ENCODE measurements at places on chromosomes 6 and 20.

DNA sequence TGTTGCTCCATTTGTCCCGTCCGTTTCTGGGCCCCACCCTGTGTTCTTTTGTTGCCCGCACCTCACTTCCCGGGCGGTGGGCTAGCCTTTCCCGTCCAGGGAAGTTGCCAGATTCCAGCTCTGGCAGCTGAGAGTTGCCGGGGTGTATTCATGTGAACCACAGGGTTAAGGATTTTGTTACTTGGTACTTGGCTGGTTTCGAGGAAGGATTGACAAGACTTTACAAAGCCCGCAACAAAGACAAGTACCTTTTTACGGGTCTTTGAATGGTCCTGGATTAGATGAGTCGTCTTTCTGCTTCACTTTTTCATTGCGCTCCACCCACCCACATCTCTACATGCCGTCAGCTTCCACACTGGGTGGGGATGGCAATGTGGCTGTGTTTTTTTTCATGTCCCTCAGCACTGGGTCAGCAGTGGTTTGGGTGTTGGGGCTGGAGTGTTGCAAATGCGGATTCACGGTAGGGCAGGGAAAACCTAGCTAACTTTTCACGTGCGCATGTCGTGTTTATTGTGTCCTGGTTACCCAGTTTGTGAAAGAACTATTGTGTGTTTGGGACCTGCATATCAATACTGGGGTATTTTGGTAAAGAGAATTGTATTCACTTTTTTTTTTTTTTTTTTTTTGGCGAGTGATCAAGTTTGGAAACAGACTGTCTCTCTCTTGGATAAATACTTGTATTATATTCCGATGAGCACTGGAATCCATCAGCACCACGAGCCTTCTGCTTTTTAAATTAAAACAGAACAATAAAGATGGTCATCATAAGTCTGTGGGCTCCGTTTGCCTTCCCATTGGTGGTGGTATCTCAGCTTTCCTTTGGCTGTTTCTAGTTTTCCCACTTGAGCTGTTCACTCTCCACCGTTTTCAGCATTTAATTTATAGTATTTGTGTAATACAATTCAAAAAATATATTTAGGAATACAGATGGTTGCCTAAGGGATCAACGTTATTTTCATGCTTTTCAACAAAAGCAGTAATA, 1.2 kb downstream of the DUSP22 start:
- DNase-seq, result peak; percentile 20

- DNase-seq, result peak; percentile 83
Observed at GRCh38 chr6:35370124-35370741, 27.9 kb downstream of the PPARD start.

- no peak for DNase-seq
Observed at GRCh38 chr6:17100806-17101205, 1.0 kb upstream of the STMND1 start.

GRCh38 chr6:38178584-38178886, 359.0 kb downstream of the ZFAND3 start:
- no peak for DNase-seq

DNA sequence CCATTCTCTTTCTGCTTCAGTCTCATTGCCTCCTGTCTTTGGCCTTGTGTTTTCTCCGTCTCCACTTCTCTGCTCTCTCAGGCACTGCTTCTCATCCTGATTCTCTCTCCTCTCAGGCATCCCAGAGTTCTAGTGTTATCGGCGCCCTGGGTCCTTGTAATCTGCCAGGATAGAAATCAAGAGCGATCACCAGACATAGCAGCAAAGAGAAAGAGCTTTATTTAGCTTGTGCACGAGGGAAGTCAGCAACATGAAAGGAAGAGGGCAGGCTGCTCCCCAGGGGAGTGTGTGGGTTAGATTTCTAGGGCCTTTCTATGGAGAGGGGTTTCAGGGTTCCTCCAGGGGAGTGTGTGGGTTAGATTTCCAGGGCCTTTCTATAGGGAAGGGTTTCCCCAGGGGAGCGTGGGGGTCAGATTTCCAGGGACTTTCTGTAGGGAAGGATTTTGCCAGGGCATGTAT, 32.5 kb downstream of the SUN5 start:
- DNase-seq, result peak; percentile 19

GRCh38 chr6:5837323-5837722, 169.4 kb downstream of the NRN1 start:
- no peak for DNase-seq

DNA sequence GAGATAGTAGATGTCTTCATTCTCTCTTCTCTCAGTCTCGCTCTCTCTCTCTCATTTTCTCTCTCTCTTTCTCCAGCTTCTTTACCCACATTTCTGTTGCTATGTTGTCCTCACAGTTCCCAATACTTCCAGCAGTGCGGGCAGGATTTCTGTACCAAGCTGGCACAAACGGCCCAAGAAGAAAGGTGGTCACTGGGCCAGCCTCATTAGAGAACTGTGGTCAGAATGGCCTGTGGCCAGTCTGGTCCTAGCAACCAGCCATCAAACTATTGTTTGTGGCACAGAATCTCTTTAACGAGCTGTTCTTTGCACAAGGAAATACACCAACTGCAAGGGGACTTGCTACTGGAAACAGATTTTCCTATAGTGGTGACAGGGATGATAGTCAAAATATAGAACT, 81.3 kb downstream of the SEL1L2 start:
- no peak for DNase-seq

DNA sequence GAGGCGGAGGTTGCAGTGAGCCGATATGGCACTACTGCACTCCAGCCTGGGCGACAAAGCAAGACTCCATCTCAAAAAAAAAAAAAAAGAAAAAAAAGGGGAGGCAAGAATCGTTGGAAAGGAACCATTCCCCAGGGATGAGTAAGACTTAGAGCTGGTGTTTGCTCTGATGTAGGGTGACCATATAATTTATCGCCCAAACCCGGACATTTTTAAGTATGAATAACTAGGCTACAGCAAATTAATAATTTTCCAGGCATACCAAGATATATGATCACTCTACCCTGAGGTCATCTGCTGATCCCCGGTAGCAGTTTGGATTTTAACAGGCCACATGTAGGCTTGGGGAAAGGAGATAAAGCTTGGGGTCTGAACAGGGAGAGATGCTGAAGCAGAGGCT, 260.9 kb downstream of the BTBD9 start:
- no peak for DNase-seq

- no peak for DNase-seq
Observed at GRCh38 chr6:50691814-50692495, 21.4 kb upstream of the TFAP2D start.

GRCh38 chr6:34816635-34817301, 24.9 kb downstream of the BLTP3A start:
- no peak for DNase-seq

DNA sequence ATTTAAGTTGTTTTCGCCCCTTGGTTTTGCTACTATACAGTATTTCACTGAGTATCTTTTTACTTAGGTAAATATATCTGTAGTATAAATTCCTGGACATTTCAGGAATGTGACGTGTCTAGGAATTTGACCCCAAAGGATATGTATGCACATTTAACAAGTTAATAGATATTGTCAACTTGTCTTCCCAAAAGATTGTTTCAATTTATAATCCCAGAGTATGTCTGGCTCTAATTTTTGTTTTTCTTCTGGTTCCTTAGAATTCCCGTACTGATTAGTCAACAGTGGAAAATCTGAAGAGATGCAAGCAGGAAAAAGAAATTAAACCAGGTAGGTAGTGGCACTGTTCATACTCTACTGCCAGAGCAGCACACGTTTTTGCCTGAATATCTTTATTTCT, 7.2 kb downstream of the PKIG start:
- DNase-seq, result no peak

All from choroid plexus epithelial cell (primary cell).